ENCODE measurements at places on chromosomes 2 and 18.
A peak's percentile ranks its signal among the peaks of the same experiment; 100 is the strongest.

GRCh38 chr18:64127172-64127571 is 21.7 kb downstream of the LINC00305 start:
- DNase-seq: no peak

DNA sequence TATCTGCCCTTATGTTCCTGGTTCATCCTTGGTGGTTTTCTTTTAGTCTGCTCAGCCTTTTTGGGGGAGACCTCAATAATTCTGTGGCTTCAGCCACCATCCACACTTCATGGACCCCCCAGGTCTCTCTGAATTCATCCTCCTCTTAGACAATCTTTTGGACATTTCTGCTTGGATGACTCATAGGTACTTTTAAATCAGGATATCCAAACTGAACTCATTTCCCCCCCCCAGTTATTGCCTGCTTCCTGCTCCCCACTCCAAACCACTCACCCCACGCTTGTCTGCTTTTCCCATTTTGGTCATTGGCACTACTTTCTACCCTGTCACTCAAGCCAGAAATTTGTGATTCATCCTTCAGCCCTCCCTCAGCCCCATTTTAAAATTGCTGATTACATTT is 78.5 kb downstream of the TANC1 start:
- no peak for DNase-seq

DNA sequence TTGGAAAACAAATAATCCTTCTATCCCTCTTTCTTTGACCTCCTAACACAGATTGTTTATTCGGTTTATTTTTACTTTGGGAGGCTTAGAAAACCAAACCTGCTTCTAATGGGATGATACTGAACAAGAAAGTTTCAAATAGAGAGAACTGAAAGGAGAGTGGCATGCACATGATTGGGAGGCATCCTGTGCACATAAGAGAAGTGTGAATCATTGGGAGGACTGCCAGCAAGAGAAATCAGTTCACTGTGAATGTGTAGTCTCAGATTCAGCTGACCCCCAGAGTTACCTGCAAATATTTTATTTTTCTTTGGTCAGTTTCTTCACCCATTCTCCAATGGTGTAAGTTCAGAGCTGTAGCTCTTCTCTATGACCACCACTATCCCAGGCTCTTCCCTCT is 1363.2 kb upstream of the ACVR2A start:
- DNase-seq: no peak

DNA sequence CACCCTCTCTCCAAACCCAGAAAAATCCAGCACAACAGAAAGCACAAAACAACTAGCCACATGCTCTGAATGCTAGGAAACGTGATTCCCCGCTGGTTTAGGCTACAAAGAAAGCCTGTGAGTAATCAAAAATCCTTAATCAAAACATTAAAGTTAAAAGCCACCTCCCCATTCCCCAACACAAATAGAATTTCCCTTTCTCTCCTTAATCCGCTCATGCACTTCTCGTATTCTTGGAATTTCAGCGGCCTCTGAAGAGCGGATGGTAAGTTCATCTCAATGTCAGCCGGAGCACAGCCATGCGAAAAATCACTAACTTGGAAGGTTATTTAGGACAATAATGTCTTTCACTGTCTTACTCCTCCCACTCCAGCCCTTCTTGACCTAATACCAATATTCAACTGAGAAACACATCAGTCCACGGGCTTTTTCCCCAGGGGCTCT is 126.7 kb downstream of the OSBPL1A start:
- no peak for DNase-seq

GRCh38 chr2:7707723-7708122 is 790.5 kb downstream of the RNF144A start:
- DNase-seq: no peak

DNA sequence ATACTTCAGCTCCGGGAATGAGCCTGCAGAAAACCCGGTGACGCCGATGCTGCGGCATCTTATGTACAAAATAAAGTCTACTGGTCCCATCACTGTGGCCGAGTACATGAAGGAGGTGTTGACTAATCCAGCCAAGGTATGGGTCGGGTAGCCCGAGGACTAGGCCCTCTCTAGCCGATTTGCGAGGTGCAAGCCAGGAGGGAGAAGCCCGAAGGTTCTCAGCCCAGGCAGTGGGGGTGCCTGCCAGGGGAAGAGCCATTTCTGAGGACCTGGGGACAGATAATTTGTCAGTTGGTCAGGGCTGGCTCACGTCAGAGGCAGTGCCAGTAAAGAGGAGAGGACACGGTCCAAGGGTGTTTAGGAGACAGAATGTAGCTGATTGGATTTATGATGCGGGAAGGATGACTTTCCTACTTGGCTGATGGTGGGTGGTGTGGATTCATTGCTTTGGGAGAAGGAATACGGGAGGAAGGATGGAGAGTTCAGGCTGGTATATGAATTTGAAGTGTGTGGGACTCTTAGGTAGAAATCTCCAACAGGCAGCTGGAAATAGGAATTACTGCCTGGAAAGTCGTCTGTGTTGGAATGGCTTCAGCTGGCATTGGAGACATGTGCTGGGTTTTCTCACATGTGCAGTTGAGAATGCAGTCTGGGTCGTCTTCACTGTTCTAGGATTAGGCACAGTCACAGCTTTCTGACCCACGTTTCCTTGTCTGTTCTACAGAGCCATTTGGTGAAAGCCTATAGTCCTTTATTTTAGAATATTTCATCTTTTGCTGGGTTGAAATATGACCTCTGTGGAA is 874 bp downstream of the NDUFAF7 start:
- no peak for DNase-seq

DNA sequence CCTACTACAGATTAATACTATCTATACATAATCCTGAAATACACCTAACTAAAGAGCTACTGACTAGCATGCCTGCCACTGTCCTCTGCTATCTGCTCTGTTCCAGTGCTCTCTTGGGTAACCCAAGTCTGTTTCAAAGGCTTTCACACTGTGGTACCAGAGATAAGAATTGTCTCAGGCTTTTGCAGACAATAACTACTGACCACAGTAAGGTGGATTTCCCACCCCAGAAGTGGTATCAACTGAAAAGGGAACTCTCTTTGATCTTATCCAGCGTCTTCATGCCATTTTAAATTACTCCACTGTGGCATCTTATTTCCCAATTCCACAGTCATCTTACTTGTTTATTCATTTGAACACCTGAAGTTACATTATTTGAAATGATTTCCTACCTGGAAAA is 190.2 kb downstream of the IKZF2 start:
- DNase-seq: no peak

DNA sequence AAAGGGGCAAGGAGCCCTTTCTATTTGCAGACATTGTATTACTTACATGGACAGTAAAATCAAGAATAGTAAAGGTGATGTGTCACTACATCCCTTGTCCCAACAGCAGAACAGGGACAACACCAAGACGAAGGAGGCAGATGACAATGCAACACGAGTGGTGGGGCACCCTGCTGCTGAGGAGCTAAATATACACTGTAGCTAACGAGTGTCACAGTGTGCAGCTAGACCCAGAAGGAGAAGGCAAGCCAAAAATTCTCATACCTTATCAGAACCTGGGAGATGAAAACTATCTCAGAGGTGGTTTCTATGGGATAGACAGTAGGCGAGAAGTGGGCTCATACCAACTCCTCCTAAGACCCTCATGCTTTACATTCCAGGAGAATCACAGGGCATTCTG is 518.4 kb upstream of the LRRTM1 start:
- no peak for DNase-seq

GRCh38 chr2:24512831-24513230 is 21.8 kb downstream of the NCOA1 start:
- DNase-seq: peak; percentile 47

- DNase-seq: no peak
These were observed 25.8 kb downstream of the PLEKHA3 start for GRCh38 chr2:178506101-178506500.

DNA sequence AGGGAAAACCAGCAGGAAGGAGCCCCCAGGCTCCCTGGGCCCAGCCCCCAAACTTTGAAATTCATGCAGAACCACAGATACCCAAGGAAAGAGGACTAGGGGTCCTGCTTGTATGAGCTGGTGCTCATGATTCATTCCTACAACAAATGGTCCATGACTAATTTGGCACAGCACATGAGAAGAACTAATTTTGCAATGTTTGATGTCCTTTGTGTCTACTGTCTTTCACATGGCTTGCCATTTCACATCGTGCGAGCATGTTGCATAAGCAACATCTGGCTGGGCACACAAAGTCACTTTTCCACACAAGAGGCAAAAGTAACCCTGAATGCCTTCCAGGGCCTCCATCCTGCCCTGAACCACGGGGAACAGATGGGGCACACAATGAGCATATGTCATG is 149.6 kb upstream of the APCDD1 start:
- peak; percentile 90 for DNase-seq

- peak; percentile 44 for DNase-seq
These were observed 103.4 kb upstream of the SERTAD2 start for GRCh38 chr2:64757126-64757525.
